Natural killer cell treated with Interleukin-12 subunit alpha and Interleukin-12 subunit beta and Interleukin-15 and Interleukin-18, amount 100 ng/mL, for 72 hours (primary cell): ENCODE measurements at places on chromosomes 7 and 10. TPM values are rescaled to one million over a fixed set of nuclear protein-coding genes. Genes with fewer than 3 reads are reported as not detected.

Gene ELFN1
- 0.11 TPM for total RNA-seq

DNA sequence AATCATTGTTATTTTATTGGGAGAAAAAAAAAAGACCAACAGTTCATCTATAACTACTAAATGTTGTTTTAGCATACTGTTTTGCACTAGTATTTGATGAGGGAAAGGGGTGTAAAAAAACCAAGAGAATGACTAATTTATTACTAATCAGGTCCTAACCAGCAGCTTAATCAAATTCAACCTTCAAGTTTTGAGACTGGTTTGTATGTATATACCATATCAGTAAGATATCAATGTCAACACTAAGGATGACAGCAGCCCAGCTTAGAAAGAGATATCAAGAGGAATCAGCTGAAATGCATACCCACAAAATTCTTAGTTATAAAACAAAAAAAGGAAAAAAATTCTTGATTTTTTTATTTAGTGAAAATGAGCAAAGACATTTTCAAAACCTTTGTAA is 122.6 kb downstream of the KMT2C start:
- H3K27ac ChIP-seq, result no peak overlapping the region
- no peak overlapping the region for H3K4me3 ChIP-seq
- DNase-seq, result no peak
- no peaks in the 10 kb centered on the region for H3K36me3 ChIP-seq
- H3K27me3 ChIP-seq, result no peaks in the 10 kb centered on the region

- DNase-seq, result no peak
- H3K27me3 ChIP-seq, result no peaks in the 10 kb centered on the region
- H3K36me3 ChIP-seq, result no peaks in the 10 kb centered on the region
- no peak overlapping the region for H3K27ac ChIP-seq
- peaks cover 14% of the 10 kb centered on the region for H3K4me1 ChIP-seq
Measured at GRCh38 chr7:159071260-159071659, 73.4 kb downstream of the VIPR2 start.

DNA sequence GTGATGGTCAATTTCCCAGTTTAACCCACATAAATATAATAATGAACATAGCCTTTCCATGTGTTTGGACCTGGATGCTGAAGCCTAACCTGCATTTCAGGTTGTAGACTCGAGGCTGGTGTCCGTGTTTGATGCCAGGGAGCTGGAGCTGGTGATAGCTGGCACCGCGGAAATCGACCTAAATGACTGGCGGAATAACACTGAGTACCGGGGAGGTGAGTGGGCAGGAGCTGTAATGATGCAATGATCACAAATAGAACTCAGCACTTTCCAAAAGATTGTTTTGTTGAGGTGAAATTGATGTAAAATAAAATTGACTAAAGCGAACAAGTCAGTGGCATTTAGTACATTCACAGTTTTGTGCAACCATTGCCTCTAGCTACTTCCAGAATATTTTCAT is 30.8 kb upstream of the STK17A start:
- no peaks in the 10 kb centered on the region for H3K36me3 ChIP-seq
- DNase-seq, result no peak
- H3K4me3 ChIP-seq, result no peak overlapping the region
- H3K27me3 ChIP-seq, result peaks cover 29% of the 10 kb centered on the region

DNA sequence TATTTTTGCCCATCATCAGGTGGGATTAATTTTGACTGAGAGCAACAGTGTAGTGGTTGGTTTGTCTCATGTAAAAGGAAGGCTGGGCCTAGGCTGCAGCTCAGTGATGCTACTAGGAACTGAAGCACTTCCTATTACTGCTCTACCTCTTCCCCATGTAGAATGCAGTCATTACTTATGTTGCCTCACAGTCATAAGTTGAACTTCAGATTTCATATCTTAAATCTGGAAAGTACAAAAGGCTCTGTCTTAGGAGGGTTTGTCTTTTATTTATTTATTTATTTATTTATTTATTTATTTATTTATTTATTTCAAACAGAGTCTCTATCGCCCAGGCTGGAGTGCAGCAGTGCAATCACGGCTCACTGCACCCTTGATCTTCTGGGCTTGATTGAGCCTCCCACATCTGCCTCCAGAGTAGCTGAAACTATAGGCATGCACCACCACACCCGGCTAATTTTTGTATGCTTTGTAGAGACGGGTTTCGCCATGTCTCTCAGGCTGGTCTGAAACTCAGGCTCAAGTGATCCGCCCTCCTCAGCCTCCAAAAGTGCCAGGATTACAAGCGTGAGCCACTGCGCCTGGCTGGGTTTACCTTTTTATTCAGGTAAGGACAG is 721.7 kb upstream of the GALNT17 start:
- no peaks in the 10 kb centered on the region for H3K36me3 ChIP-seq
- H3K27me3 ChIP-seq, result no peaks in the 10 kb centered on the region
- H3K4me3 ChIP-seq, result no peak overlapping the region
- no peak for DNase-seq
- no peak overlapping the region for H3K27ac ChIP-seq

GRCh38 chr7:7014827-7015595 is 167.3 kb upstream of the C1GALT1 start:
- H3K27ac ChIP-seq, result no peak overlapping the region
- no peaks in the 10 kb centered on the region for H3K4me1 ChIP-seq
- H3K36me3 ChIP-seq, result no peaks in the 10 kb centered on the region

DNA sequence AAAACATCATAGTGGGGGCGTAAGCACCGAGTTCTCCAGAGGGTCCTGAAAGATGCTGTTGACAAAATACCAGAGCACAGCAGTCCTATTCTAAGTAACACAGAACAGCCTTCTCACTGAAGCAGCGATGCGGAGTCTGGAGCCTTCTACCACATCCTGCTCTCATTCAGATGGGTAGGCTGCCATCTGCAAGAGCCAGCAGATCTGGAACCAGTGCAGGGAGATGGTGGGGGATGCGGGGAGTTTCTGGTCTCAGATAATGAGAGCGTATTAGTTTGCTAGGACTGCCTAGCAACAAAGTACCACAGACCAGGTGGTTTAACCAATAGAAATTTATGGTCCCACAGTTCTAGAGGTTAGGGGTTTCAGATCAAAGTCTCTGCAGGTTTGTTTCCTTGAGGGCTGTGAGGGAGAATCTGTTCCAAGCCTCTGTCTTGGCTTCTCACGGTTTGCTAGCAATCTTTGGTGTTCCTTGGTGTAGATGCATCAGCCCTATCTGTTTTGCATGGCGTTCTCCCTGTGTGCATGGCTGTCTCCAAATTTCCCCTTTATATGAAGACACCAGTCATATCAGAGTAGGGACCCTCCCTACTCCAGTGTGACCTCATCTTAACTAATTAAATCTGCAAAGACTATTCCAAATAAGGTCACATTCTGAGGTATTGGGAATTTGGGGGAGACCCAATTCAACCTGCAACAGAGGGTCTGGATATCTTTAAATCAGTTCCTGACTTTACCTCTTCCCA is 52.0 kb upstream of the STEAP1B start:
- DNase-seq, result no peak
- H3K4me3 ChIP-seq, result no peak overlapping the region
- no peak overlapping the region for H3K27ac ChIP-seq
- H3K36me3 ChIP-seq, result no peaks in the 10 kb centered on the region

- no peak overlapping the region for H3K4me3 ChIP-seq
- H3K27me3 ChIP-seq, result no peaks in the 10 kb centered on the region
- H3K4me1 ChIP-seq, result no peaks in the 10 kb centered on the region
- no peaks in the 10 kb centered on the region for H3K36me3 ChIP-seq
- no peak for DNase-seq
Measured at GRCh38 chr10:20949967-20950366, 52.9 kb upstream of the NEBL start.

DNA sequence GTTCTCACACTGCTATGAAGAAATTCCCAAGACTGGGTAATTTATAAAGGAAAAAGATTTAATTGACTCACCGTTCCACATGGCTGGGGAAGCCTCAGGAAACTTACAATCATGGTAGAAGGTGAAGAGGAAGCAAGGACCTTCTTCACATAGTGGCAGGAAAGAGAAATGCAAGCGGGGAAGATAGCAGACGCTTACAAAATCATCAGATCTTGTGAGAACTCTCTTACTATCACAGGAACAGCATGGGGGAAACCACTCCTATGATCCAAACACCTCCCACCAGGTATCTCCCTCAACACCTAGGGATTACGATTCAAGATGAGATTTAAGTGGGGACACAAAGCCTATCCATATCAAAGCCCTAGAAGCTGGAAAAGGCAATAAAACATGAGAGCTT is 130.8 kb downstream of the MDFIC start:
- H3K27me3 ChIP-seq, result peaks cover 11% of the 10 kb centered on the region
- H3K4me1 ChIP-seq, result no peaks in the 10 kb centered on the region
- H3K4me3 ChIP-seq, result no peak overlapping the region

Gene IFIT1
- 0.36 TPM for total RNA-seq

GRCh38 chr7:93013446-93014061 is 104.2 kb downstream of the SAMD9 start:
- H3K4me1 ChIP-seq, result peaks cover 17% of the 10 kb centered on the region
- H3K27me3 ChIP-seq, result peaks cover 19% of the 10 kb centered on the region
- no peak overlapping the region for H3K4me3 ChIP-seq
- no peaks in the 10 kb centered on the region for H3K36me3 ChIP-seq
- H3K27ac ChIP-seq, result peak overlapping the region; percentile 13

Gene CLIP2
- total RNA-seq, result 12.2 TPM

DNA sequence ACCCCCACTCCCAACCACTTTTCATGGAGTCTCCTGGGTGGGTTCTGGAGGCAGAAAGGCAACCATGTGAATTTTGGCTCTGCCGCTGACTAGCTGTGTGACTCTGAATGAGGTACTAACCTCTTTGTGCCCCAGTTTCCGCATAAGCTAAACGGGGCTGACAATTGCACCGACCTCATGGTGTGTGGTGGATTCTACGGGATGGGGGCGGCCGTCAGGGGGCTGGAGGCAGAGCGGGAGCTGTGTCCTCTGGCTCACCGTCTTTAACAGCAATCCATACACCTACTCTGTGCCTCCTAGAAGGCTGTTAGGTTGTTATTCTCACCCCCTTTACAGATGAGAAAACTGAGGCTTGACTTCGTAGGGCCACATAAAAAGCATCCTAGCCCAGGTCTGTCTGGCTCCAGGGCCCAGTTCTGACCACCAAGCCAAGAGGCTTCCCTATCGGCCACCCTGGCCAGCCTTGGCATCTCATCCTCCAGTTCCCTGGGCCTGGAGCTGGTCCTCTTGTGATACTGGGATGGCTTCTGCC is 4.3 kb upstream of the SLC29A3 start:
- H3K4me3 ChIP-seq, result no peak overlapping the region
- H3K27me3 ChIP-seq, result peaks cover 18% of the 10 kb centered on the region
- no peak for DNase-seq

Gene HABP2
- not detected for total RNA-seq

Gene ERVW-1
- not detected for total RNA-seq

Gene CUL2
- total RNA-seq, result 42.8 TPM

DNA sequence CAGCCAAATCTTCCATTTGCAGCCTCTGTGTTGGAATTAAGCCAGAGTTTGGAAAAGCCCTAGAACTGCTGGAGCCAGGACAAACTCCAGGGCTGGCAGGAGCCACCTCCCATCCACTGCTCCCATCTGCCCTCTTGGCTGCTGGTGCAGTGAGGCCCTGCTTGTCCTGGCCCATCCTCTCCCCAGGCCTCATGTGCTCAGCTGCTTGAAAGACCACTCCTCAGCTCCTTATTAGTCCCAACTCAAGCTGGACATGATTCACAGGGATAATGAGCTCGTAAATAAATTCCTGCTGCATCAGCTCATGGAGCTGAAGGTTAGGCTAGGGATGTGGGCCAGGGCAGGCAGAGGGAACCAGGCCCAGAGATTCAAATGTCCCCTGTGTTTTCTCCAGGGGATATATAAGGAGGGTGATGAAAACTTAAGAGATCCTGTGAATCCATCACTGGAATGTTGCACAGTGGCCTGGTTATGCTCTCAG is 282.8 kb downstream of the RPS24 start:
- DNase-seq, result no peak
- H3K27me3 ChIP-seq, result peaks cover 16% of the 10 kb centered on the region
- H3K36me3 ChIP-seq, result no peaks in the 10 kb centered on the region
- H3K27ac ChIP-seq, result no peak overlapping the region
- peaks cover 11% of the 10 kb centered on the region for H3K4me1 ChIP-seq
- no peak overlapping the region for H3K4me3 ChIP-seq
